ENCODE measurements at places on chromosomes 3 and 15.

GRCh38 chr3:99836681-99837080, 19.0 kb downstream of the CMSS1 start:
- ATAC-seq = no peak

- ATAC-seq = no peak
Observed at GRCh38 chr15:78969687-78970349, 25.0 kb upstream of the CTSH start.

GRCh38 chr15:67144609-67145311, 79.4 kb downstream of the SMAD3 start:
- ATAC-seq = no peak

DNA sequence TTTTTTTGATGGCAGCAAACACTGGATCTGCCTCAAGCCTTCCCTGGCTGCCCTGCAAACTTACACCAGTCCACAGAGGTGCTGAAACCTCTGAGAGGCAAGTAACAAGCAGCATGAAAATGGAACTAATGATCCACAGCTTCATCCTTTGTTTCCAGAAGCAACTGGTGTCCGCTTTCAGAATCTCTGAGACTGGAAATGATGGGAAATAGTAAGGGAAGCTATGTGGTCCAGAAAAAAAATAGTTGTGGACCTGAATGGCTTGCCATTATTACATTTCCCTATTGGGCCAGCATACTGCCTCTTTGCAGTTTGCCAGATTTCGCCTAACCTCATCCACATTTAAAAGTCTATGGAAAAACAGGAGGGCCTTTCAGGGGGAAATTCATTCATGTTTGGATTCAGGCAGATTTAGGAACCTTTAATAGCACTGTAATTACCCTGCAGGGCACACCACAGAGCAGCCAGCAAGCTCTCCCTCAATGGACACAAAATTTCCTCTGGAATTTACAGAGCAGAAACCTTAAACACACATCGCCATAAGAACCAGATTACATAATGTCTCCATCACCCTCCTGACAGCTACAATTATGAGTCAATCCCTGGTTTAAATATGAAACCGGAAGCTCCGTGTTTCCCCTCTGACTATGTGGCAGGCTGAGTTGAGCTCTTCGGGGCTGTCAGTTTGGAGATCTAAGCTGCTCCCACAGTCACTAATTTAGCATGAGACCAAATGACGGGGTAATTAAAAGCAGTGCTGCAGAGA, 134.4 kb downstream of the TMCO5A start:
- peak; percentile 73 for ATAC-seq

DNA sequence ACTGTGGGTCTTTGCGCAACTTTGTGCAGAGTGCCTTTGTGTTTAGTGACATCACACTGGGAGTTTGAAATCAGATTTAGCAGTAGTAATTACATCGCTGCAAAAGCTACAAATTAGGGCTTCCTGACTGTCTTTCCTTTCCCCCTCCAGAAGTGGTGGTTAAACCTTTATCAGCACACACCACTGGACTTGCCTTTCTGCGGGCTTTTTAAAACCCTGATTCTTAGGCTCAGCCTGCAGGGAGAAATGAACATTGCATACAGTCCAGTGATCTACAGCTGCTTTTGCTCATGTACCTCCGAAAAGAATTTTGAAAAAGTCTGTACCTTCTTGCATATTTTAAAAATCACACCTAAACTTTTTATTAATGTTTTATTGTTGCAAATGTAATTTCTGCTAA, 219.7 kb upstream of the NAALADL2 start:
- no peak for ATAC-seq

DNA sequence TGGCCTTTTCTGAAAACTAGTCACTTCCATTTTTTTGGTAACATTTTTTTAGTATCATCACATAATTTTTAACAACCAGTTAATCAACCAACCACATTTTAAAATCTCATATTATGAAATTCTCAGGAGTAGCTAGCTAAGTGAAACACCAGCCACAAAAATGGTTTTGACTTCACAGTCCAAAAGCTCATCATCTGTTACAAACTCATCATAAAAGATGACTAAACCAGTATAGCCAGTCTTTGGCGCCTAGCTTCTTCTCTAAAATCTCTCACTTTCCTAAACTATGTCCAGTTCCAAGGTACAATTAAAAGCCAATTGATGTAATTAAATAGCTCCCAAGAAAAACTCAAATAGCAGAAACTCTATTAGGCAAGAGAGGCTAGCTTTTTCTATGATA, 88.2 kb upstream of the ZNF385D start:
- ATAC-seq = no peak

DNA sequence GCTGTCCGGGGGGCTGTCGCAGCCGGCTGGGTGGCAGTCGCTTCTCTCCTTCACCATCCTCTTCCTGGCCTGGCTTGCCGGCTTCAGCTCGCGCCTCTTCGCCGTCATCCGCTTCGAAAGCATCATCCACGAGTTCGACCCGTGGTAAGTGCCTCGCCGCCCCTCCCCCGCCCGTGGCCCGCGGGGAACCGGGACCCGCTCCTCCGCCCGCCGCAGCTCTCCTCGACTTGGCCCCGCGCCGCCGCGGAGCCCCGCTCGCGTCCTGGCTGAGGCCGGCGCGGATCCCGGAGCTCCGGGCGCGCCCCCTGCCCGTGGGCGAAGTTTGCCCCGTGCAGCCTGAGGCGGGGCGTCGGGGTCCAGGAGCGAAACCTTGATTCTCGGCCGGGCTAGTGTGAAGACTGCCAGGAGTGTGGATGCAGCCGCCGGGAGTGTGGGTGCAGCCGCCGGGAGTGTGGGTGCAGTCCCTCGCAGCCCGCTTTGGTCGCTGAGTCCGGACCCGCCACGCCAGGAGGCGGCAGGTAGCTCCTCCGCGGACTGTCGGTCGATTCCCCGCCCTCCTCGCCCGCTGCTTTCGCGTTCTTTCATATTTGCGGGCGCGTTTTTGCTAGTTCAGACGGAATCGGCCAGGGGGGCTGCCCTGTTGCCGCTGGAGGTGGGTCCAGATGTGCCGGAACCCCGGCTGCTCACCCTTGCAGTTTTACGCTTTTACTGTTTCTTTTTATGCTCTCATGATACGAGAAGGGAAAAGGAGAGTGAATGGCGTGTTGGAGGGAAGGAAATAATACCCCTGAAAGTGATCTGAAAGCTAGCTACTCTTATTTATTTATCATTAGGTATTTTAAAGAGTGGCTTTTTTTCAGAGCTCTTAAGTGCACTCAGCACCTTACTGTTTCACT, 692 bp downstream of the STT3B start:
- ATAC-seq = no peak

- ATAC-seq = no peak
Observed at GRCh38 chr3:70980646-70981170, 602.8 kb downstream of the FOXP1 start.

- ATAC-seq = peak; percentile 83
Observed at GRCh38 chr3:38453075-38453912, at the start of gene ACVR2B. ACVR2B (plus strand) TSS chr3:38453890; CDS start chr3:38454323, 433 bp downstream.

DNA sequence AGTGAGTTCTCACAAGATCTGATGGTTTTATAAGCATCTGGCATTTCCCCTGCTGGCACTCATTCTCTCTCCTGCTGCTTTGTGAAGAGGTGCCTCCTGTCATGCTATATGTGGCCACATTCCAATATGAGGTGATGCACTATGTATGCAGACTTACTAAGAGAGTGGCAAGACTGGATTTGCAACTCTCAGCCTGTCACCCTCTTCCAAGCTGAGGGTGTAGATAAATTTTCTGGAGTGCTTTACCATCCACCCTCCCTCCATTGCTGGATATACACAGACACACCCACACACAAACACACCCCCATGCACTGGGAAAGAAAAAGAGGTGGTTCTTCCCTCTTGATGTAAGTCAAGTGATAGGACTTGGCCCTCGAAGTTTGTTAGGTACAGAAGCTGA, 30.2 kb upstream of the CHMP2B start:
- peak; percentile 99 for ATAC-seq

DNA sequence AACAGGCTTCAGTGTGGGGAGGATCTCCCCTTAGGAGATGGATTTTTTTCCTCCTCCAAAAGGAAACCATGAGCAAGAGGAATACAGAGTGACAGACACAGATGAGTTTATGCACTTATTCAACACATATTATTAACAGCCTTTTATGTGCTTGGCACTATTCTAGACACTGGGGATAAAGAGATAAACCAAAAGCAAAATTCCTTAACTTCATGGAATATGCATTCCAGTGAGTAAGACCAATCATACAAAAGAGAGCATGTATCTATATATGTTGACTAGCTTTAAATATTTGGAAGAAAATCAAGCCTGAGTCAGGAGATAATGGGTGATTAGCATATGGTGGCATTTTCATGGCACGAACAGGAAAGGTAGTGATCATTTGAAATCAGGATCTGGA, 284.4 kb upstream of the RASGRP1 start:
- no peak for ATAC-seq

DNA sequence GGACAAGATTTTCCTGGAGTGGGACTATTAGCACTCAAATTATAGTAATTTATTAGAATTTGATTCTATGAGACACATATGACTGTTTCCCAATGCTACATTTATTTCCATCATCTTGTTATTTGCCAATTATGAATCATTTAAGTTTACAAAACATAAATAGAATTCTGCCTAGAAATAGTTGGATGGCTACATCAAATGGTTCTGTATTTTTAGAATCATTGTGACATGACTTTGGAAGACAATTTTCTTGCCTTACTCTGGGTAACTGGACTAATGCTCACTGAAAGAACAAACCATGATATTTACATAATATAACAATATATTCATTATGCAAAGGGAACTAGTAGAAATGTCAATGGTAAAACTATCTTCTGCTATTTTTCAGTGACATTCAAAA, 173.5 kb downstream of the ZIC1 start:
- no peak for ATAC-seq

DNA sequence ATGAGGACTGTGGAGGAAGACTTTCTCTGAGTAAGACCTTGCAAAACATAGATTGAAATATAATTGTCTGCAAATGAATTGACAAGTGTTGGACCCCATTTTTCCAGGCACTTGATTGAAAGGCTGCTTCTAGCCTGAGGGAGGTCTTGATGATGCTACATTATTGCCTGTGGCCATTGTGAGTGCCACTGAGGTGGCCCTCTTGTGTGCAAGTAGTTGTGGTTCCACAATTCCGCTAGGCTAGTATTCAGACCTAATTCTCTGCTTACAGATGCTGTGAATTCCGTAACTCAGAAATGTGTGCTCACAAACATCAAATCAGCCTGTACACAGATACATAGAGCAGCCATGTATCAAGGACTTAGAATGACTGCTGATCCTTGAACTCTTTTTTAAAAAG, 34.7 kb downstream of the FNDC3B start:
- ATAC-seq = no peak

DNA sequence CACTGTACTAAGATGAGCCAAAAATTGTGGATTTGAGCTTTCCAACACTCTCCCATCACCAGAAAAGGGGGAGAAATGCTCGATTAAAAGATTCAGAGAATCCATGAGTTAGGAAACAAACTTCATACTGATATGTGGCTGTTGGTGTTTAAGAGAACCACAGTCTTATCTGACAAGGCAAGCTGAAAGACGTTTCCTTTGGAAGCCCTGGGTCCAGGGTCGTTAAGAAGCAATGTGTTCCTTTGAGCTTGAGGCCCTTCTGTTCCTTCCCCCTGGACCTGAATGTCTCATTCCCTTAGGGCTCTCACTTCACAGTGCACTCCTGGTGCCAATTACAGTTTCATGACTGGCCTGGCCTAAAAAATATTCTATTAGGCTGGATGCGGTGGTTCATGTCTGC, 524.8 kb upstream of the PPP2R3A start:
- no peak for ATAC-seq

- no peak for ATAC-seq
Observed at GRCh38 chr15:96888764-96889163, 558.3 kb downstream of the NR2F2 start.

DNA sequence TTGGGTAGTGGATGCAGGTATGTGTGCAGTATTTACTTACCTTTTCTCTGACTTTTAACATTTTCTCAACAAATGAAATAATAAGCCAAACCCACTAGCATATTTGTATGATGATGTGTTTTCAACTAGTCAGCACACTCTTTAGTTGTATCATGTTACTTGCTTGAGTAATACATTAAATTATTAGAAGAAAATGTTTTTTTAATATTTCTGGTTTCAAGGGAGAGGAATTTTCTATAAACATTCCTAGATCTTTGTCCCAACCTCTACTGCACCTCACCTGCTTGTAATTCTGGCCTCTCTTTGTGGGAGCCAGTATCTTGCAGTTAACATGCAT, 161.8 kb upstream of the CBLB start:
- ATAC-seq = no peak

DNA sequence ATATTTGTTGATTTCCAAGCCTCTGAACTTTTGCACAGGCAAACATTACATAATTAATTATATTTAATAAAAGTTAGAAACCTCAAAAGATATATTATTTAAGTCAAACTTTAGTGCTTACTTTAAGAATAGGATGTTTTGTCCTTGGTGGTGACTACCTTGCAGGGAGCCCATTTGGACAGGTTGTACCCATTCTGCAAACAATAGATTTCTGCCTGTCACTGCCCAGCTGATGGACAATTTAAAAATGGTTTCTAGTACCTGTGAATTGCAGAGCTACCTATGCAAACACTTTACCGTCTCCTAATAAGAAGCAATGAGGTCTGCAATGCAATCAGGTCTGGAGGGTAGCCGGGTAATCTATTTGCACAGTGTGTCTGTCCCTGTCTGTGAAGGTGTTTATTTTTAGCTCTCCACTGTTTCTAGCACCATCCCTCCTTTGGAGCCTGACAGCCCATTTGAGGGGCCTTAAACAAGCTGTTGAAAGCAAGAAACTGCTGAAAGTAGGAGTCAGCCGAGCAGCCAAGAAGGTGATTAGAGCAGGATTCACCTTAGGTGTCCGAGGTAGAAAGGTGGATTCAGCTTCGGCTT, 556.2 kb upstream of the CFAP20DC start:
- no peak for ATAC-seq

DNA sequence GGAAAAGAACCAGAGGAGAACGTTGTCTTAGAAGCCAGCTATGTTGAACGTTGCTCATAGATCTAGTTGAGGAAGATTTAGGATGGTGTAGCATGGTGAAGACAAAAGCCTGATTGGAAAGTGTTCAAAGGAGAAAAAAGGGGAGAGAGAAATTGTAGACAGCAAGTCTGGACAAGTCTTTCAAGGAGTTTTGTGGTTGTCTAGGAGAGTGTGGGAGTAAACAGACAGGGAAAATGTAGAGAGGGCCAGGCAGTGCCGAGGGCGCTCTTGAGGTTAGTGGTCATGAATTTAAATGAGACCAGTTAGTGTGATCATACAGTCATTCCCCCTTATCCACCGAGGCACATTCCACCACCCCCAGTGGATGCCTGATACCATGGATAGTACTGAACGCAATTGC, 167.5 kb upstream of the IL12A start:
- ATAC-seq = no peak

- no peak for ATAC-seq
Observed at GRCh38 chr15:66894986-66895780, 170.2 kb upstream of the SMAD3 start.

- ATAC-seq = no peak
Observed at GRCh38 chr3:161295325-161295724, 74.2 kb downstream of the NMD3 start.

GRCh38 chr15:89630260-89630659, 25.0 kb downstream of the KIF7 start:
- no peak for ATAC-seq

- ATAC-seq = no peak
Observed at GRCh38 chr3:20185331-20185678, 701 bp downstream of the SGO1 start.

- ATAC-seq = peak; percentile 91
Observed at GRCh38 chr3:119481079-119481478, 12.3 kb downstream of the POGLUT1 start.
